ENCODE measurements at places on chromosomes 13 and 19.
A peak's percentile ranks its signal among the peaks of the same experiment; 100 is the strongest.

DNA sequence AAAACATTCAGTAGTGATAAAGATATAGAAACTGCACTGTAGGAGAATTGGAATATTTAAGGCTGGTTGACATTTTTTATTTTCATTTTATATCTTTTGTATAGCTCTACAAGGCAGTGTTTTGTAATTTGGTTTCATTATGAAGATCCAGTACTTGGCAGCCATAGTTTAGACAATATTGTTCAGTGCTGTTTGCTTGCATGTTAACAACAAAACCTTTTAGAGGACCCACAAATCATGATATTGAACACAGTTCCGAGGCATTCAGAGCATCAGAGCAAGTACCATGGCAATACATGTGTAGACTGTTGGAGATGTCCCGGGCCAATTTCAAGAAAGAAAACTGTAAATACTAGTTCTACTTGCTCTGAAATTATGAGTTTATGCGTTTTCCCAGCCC, 25.6 kb upstream of the GARRE1 start:
- no peak for DNase-seq

DNA sequence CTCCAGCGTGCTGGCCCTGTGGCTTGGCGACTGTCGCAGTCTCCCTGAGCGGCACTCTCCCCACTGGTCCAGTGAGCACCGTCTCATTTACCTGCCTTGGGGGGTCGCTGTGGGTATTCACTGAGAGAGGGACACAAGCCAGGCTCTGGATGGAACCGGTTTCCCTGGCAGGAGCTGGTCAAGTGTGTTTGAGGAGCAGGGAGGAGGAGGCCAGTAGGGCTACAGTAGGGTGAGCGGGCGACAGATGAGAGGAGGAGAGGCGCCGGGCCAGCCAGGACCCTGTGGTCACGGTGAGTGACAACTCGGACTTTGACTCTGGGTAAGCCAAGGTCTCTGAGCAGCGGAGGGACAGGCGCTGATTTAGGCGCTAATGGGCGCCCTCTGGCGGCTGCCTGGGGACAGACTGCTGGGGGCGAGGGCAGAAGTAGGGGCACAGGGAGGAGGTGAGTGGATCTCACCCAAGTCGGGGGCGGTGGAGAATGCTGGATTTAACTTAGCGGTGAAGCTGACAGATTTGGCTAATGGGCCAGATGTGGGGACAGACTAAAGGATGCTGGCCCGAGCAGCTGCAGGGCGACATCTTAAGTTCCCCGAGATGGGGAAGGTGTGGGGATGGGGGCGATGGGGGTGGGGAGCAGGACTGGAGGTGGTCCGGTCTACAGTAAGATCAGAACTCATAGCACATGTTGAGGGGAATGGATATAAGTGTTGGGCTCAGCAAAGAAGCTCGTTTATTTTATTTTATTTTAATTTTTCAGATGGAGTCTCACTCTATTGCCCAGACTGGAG, 4.7 kb upstream of the PRMT1 start:
- peak; percentile 60 for DNase-seq

DNA sequence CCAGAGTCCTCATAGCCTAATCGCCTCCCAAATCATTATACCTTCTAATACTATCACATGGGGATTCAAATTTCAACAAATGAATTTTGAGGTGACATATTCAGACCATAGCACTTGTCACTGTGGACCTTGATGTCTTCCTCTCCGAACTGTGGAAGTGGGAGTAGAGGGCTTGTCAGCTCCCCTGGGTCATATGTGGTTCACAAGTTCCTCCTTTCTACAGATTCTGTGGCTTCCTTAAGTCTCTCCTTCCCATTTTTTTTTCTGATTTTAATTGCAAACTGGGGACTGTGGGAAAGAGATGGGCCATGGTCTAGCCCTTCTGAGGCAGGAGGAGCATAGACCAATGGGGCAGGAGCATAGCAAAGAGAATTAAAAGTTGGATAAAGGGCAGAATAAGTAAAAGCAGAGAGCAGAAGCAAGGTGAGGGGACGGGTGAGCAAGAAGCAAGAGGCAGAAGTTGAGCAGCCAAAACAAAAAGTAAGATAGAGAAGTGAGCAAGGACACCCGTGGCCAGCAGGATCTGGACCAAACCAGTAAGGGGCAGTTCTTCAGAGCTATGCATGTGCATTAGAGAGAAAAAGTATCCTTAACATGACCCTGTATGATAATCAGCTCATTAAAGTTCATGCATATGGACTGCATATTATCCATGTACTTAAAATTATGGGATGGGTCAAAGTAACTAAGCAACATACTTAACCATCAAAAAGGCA, 2.6 kb upstream of the SIGLEC7 start:
- DNase-seq: no peak

DNA sequence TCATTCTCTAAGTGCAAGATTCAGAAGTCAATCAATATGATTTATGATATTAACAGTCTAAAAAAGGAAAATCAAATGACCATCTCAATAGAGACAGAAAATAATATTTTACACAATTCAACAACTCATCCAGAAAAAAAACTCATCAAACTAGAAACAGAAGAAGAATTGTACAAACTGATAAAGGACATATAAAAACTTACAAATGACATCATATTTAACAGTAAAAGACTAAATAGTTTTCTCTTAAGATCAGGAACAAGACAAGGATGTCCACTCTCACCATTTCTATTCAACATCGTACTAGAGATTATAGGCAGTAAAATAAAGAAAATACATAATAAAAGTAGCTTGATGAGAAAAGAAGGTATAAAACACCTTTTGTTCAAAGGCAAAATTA, 527.3 kb downstream of the DACH1 start:
- DNase-seq: no peak

DNA sequence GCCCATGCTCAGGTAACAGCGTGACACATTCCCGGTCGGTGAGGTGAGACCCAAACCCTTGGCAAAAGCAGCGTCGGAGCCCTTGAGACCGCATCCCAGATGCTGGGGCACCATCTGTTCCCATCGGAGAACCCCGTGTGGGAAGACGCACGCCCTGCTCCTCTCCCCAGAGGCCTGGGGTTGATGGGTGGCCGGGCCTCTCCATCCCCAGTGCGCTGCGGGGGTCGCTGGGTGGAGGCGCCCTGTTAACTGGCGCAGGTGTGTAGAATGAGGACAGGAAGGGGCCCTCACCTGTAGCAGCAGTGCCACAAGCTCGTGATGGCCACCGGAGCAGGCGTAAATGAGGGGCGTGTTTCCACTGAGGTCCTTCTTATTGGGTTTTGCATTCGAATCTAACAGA, 24.6 kb downstream of the PDCD5 start:
- DNase-seq: no peak

DNA sequence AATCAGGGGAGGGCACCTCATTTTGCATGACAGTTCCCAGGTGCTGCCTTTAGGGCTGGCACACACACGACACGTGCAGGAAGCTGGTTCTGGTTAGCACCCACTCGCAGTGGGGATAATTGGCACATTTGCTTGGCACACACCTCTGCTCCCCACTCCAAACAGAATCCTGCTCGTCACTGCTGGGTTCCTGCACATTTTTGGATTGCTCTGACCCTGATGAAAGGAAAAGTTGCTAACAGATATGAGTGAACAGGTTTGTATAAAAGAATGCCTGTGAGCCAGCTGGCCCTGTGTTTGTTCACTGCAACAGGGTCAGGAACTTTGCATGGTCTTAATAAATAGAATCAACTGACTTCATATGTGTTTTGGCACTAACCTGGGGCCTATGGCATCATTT, 1500.4 kb downstream of the EFNB2 start:
- DNase-seq: no peak

GRCh38 chr13:100483841-100484381, 104.7 kb downstream of the GGACT start:
- no peak for DNase-seq

- no peak for DNase-seq
Measured at GRCh38 chr13:42728507-42729180, 52.7 kb upstream of the FAM216B start.

DNA sequence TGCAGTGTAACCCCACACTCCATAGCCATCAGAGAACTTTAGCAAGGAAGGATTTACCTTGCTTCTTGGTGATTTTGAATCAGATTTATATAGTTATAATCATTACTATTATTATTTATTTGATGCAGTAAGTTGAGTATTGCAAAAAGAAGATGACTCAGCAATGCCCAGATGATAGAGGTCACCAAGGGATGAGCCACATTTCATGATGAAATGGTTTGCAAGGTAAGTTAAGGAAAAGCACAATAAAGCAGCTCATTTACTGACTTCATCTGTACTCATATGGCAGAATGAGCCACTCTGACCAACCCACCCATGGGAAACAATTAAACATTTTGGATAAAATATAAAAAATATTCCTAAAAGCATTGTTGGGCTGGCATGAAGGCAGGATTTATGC, 59.1 kb downstream of the AKAP11 start:
- DNase-seq: no peak

DNA sequence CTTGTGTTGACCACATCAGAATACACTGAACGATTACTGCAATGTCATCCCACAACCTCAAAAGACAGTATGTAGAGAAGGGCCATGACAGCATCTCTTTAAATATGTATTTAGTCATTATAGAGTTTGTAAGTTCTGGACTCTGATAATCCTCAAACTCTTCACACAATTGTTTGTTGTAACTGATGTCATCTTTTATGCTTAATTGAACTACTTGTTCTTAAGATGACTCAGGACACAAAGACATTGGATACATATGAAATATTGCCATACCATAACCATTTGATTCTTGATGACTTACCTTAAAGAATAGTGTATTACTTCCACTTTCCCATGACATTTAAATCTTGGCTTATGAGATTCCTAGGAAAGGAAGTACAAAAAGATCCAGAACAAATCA, 347.6 kb downstream of the KLF5 start:
- no peak for DNase-seq

DNA sequence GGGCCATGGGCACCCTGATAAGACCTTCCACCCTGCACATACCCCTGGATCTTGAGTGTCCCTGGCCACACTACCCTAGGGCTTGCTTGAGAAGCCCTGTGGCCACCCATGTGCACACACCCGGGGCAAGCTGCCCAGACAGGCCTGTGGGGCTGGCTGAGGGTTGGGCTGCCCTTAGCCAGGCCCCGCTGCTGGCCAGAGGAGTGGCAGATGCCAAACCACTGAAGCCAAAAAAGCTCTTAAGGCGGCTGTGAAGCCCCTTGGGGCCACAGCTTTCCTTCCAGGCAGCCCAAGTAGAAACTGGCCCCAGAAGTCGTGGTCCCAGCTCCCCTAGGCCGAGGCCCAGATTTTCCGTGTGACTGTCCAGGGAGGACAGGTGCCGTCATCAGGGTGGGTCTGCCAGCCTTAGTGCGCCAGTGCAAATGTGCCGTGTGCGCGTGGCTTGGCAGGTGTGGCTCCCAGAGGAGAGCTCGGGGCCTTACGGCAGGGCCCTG, 14.8 kb downstream of the CEBPG start:
- DNase-seq: no peak

DNA sequence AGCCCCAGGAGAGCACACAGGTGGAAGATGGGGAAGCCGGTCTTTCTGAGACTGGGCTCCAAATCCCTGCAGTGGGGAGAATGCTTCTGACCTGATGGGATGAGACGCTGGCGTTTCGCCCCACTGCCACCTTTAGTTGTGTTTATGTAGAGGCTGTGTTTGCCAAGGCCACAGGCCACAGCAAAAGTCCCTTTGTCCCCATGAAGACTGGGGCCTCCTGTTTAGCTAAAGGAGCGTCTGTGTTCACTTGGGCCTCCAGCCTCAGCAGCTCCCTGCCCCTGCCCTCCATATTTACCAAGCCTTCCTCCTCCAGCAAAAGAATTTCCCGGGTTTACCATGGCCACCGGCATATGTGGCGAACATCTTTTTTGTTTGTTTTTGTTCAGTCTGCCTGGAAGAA, 10.4 kb upstream of the KLK14 start:
- DNase-seq: no peak

Measured in activated T-helper 1 cell treated with Interleukin-2 at 50 U/mL for 16 hours (primary cell).